ENCODE measurements at places on chromosomes 3 and 15. TPM values are rescaled to one million over a fixed set of nuclear protein-coding genes. Genes with fewer than 3 reads are reported as not detected.

The SMCO1 gene
- not detected for total RNA-seq

The P2RY1 gene
- total RNA-seq: 0.16 TPM

The CCK gene
- not detected for total RNA-seq

The NIT2 gene
- 83.0 TPM for total RNA-seq

The NOX5 gene
- not detected for total RNA-seq

The SLC9C1 gene
- total RNA-seq: not detected

The FANCD2 gene
- 55.9 TPM for total RNA-seq

DNA sequence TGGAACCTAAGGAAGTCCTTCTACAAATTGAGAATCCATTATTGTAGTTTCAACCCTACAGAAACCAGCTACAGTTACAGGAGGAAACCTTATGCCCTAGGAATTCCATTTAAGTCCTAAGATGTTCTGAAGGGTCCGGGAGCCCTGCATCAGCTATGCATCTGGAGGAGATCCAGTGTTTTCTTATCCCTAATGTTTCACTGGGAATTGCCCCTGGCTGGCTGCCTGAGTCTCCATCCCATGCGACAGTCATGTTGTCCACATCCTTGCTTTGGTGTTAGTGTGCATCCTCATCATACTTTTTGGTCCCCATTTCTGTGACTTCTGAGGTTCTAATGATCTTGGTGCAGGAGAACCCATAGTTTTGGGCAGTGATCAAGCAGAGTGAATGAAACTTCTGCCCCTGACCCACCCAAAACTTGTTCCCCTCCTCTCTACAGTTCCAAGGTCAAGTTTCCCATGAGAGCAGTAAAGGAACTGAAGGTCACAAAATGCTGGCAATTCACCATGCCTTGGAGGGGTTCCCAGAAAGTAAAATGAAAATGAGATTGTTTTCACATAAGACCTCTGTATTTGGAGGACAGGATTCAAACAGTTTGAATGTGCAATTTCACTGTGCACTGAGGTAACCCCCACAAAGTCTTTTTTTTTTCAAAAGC, 121.9 kb upstream of the PHLDB2 start:
- DNase-seq: no peak

DNA sequence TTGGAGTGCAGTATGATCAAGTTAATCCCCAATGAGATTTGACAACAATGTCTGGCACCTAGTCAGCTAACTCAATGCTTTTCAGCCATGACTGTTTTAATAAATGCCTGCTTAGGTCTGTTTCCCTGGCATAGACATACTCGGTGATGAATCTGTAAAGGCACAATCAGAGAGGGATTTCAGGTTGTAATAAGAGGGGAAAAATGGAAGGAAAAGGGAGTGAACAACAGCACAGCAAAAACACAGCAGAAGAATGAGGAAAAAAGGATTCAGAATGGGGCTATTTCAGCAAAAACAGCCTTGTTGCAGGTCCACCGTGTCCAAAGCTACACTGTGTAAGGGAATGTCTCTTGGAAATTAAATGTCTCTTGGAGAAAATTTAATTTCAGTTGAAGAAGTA, 19.3 kb upstream of the CHD2 start:
- DNase-seq: no peak

DNA sequence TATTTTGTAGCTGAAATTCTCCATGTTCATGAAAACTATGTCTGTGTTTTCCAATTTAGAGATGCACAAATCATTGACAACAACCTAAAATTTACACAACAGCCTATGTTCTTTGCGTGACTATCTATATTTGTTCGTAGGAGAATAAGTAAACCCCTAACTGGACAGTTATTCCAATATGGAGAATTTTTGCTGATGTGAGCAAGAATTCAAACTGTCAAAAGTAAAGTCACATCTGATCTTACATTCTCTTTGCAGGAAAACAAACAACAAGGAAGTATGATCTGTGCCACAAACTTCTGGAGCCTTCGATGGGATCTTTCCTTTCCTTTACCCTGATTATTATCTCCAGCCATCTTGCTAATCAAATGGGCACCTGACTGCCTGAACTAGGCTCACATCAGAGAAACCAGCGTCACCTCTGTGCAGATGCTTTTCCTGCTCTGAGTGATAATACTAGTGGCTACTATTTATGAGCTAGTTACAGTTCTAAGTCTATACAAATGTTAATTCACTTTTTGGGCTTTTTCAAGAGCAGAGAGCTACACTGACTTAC, 18.3 kb upstream of the KCNMB3 start:
- no peak for DNase-seq

DNA sequence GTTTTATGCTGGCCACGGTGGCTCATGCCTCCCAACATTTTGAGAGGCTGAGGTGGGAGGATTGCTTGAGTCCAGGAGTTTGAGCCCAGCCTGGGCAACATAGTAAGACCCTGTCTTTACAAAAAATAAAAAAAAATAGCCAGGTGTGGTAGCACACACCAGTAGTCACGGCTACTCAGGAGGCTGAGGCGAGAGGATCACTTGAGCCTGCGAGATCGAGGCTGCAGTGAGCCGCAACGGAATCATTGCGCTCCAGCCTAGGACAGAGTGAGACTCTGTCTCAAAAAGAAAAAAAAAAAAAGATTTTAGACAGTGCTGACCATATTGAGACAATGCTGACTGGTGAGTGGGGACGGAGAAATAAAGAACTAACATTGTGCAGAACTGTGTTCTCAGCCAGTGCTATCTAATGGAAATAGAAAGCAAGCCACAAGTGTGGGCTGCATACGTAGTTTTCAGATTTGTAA, 67.2 kb downstream of the ST6GAL1 start:
- no peak for DNase-seq
